ENCODE measurements at places on chromosomes 6 and 20. TPM values are rescaled to one million over a fixed set of nuclear protein-coding genes. Genes with fewer than 3 reads are reported as not detected.

The HLA-DOA gene
- not detected for total RNA-seq

The MANEA gene
- 33.8 TPM for total RNA-seq

The TOX2 gene
- 6.2 TPM for total RNA-seq

The COX4I2 gene
- total RNA-seq, result not detected

The SEL1L2 gene
- not detected for total RNA-seq

The PNLDC1 gene
- total RNA-seq, result not detected

The EBF4 gene
- 4.0 TPM for total RNA-seq

The IL17F gene
- total RNA-seq, result not detected

- H3K27me3 ChIP-seq, result no peaks in the 10 kb centered on the region
- peaks cover 5% of the 10 kb centered on the region for H3K4me1 ChIP-seq
- no peaks in the 10 kb centered on the region for H3K36me3 ChIP-seq
- no peak overlapping the region for H3K27ac ChIP-seq
- H3K4me3 ChIP-seq, result no peak overlapping the region
These were observed 75.4 kb downstream of the ANKEF1 start for GRCh38 chr20:10110151-10110550.

DNA sequence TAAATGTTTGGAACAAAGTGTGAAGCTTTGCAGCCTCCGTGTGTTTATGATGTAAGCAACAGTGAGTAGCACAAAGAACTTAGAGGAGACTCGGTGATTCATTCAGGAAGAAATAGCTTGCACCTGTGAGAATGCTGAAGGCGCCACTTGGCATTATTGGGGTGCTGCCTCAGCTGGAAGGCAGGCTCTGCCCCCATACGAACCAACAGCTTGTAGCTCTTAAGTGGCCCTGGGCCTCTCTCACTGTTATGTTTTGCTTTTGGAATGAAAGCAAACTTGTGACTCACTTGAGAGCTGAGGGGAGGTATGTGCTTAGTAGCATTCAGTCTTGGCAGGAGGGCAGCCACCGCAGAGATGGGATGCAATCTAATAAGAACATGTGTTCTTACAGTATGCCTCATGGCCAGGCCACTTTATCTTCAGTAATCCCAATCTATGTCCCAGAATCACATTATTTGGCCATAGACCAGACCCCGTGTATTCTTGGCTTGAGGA, 310.7 kb downstream of the EYA4 start:
- H3K27ac ChIP-seq, result peak overlapping the region; percentile 8
- H3K36me3 ChIP-seq, result no peaks in the 10 kb centered on the region
- peaks cover 15% of the 10 kb centered on the region for H3K4me1 ChIP-seq
- H3K4me3 ChIP-seq, result no peak overlapping the region
- DNase-seq, result peak; percentile 72
- H3K27me3 ChIP-seq, result no peaks in the 10 kb centered on the region

DNA sequence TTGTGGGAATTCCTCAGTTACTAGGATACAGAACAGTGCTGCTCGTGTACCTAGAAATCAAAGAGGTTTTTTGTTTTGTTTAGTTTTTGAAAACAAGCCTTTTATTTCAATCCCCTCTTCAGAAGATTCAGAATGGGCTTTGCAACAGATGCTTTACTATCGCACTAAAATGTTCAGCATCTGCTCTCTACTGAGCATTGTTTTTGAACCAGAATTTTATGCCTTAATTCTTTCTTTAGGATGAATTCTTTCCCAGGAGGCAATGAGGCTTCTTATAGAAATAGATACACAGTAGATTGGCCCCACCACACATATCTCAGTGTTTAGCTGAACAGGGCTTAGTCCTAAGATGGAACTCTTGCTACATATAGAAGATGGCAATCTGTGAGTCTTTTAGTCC, 95.9 kb upstream of the SPACA1 start:
- no peak overlapping the region for H3K4me3 ChIP-seq
- no peaks in the 10 kb centered on the region for H3K27me3 ChIP-seq
- no peak overlapping the region for H3K27ac ChIP-seq
- H3K36me3 ChIP-seq, result no peaks in the 10 kb centered on the region
- H3K4me1 ChIP-seq, result no peaks in the 10 kb centered on the region

- no peak for DNase-seq
- H3K4me3 ChIP-seq, result no peak overlapping the region
- H3K4me1 ChIP-seq, result no peaks in the 10 kb centered on the region
These were observed 31.9 kb downstream of the HLA-DMB start for GRCh38 chr6:32908897-32909296.

DNA sequence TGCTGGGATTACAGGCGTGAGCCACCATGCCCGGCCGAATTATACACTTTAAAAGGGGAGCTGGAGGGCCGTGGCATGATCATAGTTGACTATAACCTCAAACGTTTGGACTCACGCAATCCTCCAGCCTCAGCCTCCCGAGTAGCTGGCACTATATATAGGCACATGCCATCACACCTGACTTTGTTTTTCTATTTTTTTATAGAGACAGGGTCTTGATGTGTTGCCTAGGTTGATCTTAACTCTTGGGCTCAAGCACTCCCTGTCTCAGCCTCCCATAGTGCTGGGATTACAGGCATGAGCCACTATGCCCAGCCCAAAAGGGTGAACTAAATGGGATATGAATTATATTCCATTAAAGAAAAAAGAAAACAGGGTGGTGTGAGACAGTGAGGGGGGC, 7.8 kb downstream of the PTGIS start:
- DNase-seq, result no peak
- peaks cover 16% of the 10 kb centered on the region for H3K4me1 ChIP-seq
- peaks cover 12% of the 10 kb centered on the region for H3K27me3 ChIP-seq
- H3K36me3 ChIP-seq, result no peaks in the 10 kb centered on the region
- H3K27ac ChIP-seq, result no peak overlapping the region

DNA sequence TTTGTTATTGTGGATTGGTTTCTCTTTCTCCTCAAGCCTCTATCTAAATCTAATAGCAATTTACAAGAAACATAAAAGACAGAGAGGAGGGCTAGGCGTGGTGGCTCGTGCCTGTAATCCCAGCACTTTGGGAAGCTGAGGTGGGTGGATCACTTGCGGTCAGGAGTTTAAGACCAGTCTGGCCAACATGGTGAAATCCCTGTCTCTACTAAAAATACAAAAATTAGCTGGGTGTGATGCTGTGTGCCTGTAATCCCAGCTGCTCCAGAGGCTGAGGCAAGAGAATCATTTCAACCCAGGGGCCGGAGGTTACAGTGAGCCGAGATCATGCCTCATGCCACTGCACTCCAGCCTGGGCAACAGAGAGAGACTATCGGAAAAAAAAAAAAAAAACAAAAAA, 46.6 kb downstream of the SLC2A12 start:
- H3K27me3 ChIP-seq, result no peaks in the 10 kb centered on the region
- DNase-seq, result no peak
- H3K27ac ChIP-seq, result no peak overlapping the region
- H3K4me3 ChIP-seq, result no peak overlapping the region
- H3K36me3 ChIP-seq, result no peaks in the 10 kb centered on the region
- peaks cover 11% of the 10 kb centered on the region for H3K4me1 ChIP-seq

GRCh38 chr6:108916026-108916686, 67.9 kb downstream of the ARMC2 start:
- no peak overlapping the region for H3K4me3 ChIP-seq
- no peaks in the 10 kb centered on the region for H3K27me3 ChIP-seq
- H3K4me1 ChIP-seq, result 0 out of 2 replicates have a peak, but pooled peaks cover 3% of the 10 kb centered on the region
- DNase-seq, result no peak

DNA sequence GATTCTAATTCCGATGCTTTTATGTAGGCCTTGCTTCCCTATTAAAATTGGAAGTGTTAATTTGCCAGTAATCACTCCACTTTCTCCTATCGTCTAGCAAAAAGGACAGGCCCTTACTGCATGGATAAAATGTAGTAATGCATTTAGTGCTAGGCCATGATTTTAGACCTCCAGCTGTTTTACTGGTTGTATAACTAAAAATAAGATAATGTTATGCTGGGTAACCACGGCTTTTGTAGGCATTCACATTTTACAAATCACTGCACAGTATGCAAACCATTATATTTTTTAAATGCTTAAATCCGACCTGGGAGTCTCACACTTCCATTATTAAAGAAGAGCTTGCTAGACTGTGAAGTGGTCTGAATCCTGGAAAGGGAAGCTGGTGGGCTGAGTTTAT, 179.5 kb downstream of the TFAP2A start:
- no peaks in the 10 kb centered on the region for H3K36me3 ChIP-seq
- H3K4me1 ChIP-seq, result peaks cover 11% of the 10 kb centered on the region
- H3K4me3 ChIP-seq, result no peak overlapping the region
- no peak for DNase-seq
- no peaks in the 10 kb centered on the region for H3K27me3 ChIP-seq

DNA sequence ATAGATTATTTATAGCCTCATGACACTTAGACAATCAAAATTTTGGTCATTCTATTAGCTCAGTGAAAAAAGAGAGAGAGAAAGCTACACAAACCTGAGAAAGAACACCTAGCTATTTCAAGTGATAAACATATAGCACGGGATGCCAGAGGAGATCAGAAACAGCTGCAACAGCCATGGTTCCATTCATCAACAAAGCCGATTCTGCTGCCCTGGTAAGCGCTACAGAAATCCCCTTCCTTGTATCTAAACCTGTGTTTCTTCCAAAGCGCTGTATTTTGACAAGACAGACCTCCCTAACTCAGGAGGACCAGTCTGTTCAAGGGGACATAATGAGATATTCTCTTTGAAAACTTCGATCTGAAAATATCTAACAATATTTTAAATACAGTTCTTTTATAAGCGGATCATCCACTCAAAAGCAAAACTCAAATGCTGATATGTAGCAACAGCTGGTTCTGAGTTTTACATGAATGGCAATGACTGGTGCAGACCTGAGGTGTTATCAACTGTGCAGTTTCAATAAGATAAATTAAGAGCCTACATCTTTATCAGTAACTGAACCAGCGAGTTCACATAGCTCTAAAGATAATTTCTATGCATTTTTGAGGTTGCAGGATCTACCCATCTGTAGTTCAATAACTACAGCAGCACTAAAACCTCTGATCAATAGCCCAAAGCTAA, 447.8 kb downstream of the FRK start:
- no peak overlapping the region for H3K4me3 ChIP-seq
- H3K27me3 ChIP-seq, result no peaks in the 10 kb centered on the region
- H3K27ac ChIP-seq, result no peak overlapping the region
- DNase-seq, result no peak

GRCh38 chr6:15325540-15325955, 79.7 kb downstream of the JARID2 start:
- H3K36me3 ChIP-seq, result no peaks in the 10 kb centered on the region
- DNase-seq, result no peak
- no peak overlapping the region for H3K27ac ChIP-seq
- no peaks in the 10 kb centered on the region for H3K27me3 ChIP-seq
- no peak overlapping the region for H3K4me3 ChIP-seq

DNA sequence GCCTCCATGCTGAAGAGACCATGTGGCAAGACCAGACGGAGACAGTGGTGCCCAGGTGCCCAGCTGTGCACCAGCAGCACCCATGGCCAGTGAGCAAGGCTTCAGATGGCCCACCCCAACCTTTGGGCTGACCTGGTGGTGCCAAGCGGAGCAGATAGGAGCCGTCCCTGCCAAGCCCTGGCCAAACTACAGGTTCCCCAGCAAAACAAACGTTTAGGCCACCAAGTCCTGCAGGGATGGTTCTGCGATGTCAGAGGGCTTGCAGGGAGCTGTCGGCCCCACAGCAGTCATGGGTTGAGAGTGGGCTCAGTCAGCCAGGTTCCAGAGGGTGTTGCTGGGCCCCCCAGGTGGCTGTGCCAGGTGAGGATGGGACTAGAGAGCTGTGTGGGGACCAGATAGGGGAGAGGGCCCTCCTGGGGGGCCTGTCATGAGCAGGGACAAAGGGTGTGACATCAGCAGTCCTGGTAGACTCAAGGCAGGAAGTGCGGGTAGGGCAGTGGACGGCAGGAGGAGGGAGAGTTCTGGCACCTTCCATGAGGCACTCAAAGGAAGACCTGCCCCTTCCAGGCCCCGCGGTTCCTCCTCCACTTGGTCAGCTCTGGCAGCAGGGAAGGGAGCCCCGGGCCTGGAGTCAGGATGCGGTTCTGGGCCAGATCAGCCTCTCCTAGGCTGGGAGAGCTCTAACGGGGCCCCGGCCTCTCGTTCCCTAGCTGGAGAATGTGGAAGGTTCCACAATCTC, 342.4 kb downstream of the ZFAND3 start:
- no peaks in the 10 kb centered on the region for H3K27me3 ChIP-seq
- H3K4me3 ChIP-seq, result no peak overlapping the region
- no peaks in the 10 kb centered on the region for H3K4me1 ChIP-seq
- H3K36me3 ChIP-seq, result peaks cover 3% of the 10 kb centered on the region
- DNase-seq, result no peak

- DNase-seq, result no peak
- no peak overlapping the region for H3K27ac ChIP-seq
- no peak overlapping the region for H3K4me3 ChIP-seq
- no peaks in the 10 kb centered on the region for H3K36me3 ChIP-seq
- H3K4me1 ChIP-seq, result no peaks in the 10 kb centered on the region
These were observed 74.8 kb downstream of the LRFN2 start for GRCh38 chr6:40512340-40512739.

GRCh38 chr6:15739867-15740266, 77.0 kb upstream of the DTNBP1 start:
- H3K27ac ChIP-seq, result no peak overlapping the region
- no peaks in the 10 kb centered on the region for H3K36me3 ChIP-seq
- no peaks in the 10 kb centered on the region for H3K27me3 ChIP-seq
- H3K4me1 ChIP-seq, result peaks cover 5% of the 10 kb centered on the region

DNA sequence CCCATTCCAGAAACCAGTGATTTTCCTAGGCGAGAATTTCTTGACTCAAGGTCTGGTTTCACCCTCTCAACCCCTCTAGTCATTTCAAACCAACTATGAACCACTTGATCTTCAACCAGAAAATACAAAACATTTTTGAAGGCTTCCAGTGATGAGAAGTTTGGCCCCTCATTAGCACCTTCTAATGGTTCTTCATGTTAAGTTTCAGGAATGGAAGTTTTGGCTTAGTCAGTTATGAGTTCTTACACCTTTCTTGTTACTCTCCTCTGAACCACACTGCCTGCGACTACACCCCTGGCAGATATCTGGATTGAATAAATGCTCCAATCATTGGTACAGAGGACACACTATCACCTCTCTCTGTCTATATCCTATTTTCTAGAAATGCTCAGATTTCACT, 67.2 kb downstream of the GJA10 start:
- no peaks in the 10 kb centered on the region for H3K36me3 ChIP-seq
- H3K4me3 ChIP-seq, result no peak overlapping the region
- no peak for DNase-seq
- H3K27ac ChIP-seq, result no peak overlapping the region
- no peaks in the 10 kb centered on the region for H3K27me3 ChIP-seq

- no peaks in the 10 kb centered on the region for H3K36me3 ChIP-seq
- no peak for DNase-seq
- H3K4me3 ChIP-seq, result no peak overlapping the region
- no peaks in the 10 kb centered on the region for H3K4me1 ChIP-seq
- H3K27me3 ChIP-seq, result no peaks in the 10 kb centered on the region
These were observed 32.9 kb downstream of the FILIP1 start for GRCh38 chr6:75460681-75461080.

- peak; percentile 34 for DNase-seq
- H3K27me3 ChIP-seq, result no peaks in the 10 kb centered on the region
These were observed 4.5 kb downstream of the FOXO3 start for GRCh38 chr6:108565091-108565766.
